ENCODE measurements at places on chromosomes 4 and X. TPM values are rescaled to one million over a fixed set of nuclear protein-coding genes. Genes with fewer than 3 reads are reported as not detected.

DNA sequence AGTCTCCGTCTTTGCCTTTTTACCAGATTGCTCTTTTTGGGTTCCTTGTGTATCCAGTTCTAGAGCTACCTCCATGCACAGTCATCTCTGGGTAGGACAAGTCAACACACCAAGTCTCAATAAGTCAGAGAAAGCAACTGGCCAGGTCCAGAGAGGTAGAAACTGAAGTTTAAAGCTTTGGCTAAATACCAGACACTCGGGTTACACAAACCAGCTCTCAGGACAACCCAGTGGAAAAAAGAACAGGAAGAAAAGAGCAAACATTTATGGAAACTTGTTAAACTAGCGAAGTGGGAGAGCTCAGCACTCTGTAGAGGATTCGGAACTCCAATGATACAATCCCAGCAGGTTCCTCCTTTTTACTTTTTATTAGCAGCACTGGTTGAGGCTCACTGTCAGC lies 291.0 kb upstream of the CPEB2 start:
- no peak for DNase-seq

GRCh38 chr4:14596904-14597303 lies 405.4 kb upstream of the CPEB2 start:
- no peak for DNase-seq

- DNase-seq, result no peak
Observed at GRCh38 chrX:131958724-131959123, 64.4 kb upstream of the STK26 start.

- DNase-seq, result no peak
Observed at GRCh38 chr4:22962295-22962694, 269.6 kb downstream of the GBA3 start.

DNA sequence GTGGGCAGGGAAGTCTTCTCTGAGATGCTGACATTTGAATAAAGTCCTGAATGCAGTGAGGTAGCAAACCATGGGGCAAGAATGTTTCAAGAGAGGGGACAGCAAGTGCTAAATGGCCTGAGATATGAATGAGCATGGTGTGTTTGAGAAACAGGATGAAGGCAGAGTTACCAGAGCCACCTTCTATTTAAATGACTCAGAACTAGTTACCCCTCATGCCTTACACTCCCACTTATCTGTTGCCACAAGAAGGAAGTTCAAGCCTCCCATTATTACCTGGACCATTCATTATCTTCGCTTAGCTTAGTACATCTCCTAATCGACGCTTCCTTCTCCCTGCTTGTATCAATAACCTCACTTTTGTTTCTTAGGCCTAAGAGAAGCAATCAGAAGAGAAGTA lies 67.7 kb upstream of the STARD8 start:
- no peak for DNase-seq

- peak; percentile 23 for DNase-seq
Observed at GRCh38 chr4:6195602-6196319, 4.6 kb downstream of the JAKMIP1 start.

- no peak for DNase-seq
Observed at GRCh38 chr4:13920111-13920875, 292.8 kb upstream of the BOD1L1 start.

DNA sequence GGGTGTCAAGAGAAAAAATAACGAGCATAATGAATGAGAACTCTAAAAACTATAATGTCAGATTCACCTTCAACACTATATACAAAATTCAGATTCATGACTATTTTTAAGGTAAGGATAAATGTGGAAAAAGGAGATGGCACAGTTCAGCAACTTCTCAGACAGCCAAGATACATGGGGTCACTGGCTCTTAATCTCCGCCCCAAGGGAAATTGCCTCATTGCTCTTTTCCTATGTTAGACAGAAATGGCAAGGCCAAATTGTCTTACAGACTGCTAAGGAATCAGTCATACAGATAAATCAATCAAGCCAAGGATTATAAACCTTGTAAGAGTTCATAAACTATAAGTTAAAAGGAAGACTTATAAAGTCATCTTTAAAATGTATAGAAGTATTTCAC lies 183.4 kb downstream of the OPHN1 start:
- DNase-seq, result no peak

- DNase-seq, result peak; percentile 24
Observed at GRCh38 chrX:46180258-46180687, 364.9 kb downstream of the ZNF674 start.

DNA sequence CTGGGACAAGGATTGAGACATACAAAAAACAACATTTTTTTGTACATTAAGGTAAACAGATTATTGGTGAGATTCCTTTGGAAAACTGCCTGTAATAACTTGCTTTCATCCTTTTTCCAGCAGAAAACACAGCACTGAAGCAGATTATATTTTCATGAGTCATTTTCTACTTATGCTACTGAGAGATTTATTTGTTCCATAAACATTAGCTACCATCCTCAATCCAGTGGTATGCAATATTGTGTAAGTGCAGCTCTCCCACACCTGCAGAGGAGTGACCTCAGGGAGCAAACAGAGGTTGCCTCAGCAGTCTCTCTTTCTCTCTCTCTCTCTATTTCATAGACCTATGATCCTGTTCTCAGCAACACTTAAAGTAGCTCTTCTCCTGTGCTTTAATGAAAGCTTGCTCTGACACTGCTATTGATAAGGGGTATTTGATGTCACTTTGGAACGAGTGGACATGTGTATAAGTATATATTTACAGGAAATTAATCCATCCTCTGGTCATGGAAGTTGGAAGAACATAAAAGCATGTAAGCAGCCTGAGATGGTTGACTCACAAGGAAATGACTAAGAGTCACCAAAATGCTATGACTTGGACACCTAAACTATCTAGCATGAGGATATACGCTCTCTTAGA lies 163.7 kb upstream of the SPANXC start:
- DNase-seq, result no peak

DNA sequence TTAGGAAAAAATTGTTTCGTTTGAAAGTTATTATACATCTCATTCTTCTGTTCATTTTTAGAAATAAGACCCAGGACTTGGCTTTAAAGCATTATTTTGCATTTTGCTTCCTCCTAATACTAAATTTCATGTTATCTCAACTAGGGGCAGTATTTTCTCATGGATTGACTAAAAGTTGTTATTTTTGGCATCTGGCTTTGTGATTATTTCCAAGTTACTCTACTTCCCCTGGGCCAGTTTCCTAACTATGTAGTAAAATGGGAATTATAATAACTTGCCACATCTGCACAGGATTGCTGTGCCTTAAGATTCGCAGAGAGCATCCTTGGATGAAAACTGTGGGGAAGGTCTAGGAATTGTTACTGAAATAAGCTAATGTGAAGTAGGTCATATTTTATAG lies 3.0 kb downstream of the RBPJ start:
- DNase-seq, result no peak

DNA sequence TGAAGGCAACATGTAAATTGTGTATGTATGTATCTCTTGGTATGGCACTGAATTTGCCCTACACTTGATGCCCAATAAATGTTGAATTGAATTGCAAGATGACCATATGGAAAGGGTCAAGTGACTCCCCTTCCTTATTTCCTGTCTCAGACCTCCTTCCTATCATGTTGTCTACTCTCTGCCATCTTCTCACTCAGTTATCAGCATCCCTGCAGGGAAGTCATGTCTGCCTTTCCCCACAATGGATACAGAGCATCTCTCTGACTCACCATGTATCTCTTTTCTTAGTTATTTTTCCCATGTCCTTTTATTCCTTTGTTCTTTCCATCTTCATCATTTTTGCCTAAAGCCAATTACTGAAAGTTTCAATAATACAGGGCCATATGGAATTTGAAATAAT lies 22.5 kb downstream of the BMX start:
- no peak for DNase-seq

- DNase-seq, result no peak
Observed at GRCh38 chr4:76589872-76590797, 155.1 kb downstream of the SHROOM3 start.

DNA sequence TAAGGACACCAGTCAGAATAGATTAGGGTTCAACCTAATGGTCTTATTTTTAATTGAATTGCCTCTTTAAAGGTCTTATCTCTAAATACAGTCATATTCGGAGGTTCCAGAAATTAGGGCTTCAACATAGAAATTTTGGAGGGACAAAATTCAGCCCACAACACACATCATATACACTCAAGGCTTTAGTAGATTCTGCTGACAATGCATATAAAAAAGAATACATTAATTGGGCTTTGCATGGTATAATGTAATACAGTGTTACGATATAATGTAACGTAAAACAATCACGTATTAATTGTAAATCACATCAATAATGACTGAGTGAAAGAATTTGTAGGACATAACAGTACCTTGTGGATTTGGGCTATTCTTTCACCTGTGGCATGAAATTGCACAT lies 787.8 kb downstream of the STIM2 start:
- DNase-seq, result no peak

GRCh38 chrX:30992381-30992904 lies 79.4 kb downstream of the FTHL17 start:
- DNase-seq, result no peak

- no peak for DNase-seq
Observed at GRCh38 chrX:6225288-6225910, 3.3 kb downstream of the NLGN4X start.

- no peak for DNase-seq
Observed at GRCh38 chr4:114423582-114423981, 175.0 kb upstream of the UGT8 start.

- DNase-seq, result no peak
Observed at GRCh38 chrX:107728371-107729099, 47.1 kb downstream of the TSC22D3 start.

DNA sequence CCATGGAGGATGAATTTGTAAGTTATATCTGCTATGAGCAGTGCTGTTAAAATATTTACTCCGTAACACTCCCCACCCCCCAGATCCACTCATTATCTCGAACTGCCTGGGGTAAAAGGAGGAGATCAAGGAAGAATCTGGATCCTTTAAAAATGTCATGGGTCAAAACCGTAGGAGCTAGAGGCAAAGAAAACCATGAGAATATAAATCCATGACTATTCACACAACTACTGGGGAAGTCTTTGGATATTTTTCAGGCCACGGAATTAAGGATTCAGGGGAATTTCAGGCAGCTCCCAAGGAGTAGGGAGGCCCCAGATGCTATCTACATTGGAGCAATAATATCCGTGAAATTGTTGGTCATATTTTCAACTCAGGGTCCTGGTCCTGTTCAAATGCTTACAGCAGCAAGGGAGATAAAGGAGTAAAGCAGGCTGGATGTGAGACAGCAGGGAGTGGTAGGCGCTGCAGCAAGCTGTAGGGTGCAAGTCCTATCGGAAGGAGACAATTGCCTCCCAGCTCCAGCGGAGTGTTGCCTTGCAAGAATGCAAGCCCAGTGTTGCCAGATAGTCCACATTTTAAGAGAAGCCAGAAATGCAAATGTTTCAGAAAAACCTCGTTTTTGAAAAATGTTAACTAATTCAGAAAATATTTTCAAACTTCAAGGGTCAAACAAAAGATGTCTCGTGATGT lies 116.2 kb upstream of the KIT start:
- DNase-seq, result no peak

DNA sequence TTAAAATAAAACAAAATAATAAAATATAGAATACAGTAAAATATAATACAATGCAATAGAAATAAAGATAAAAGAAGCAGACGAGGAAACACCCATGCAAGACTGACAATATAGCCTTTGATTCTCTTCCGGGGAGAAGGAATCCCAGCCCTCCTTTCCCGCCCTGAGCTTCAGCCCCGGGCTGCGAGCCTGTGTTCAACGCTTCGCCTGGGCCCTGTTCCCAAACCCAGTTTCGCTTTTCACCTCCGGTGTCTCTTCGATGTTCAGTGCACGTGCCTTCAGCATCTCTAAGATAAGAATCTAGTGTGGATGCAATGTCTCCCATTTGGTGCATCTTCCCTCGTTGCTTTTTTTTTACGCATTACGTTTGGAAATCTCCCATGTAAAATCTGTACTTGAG lies 38.4 kb upstream of the ARSD start:
- no peak for DNase-seq

GRCh38 chr4:5128569-5128968 lies 77.3 kb downstream of the STK32B start:
- no peak for DNase-seq

DNA sequence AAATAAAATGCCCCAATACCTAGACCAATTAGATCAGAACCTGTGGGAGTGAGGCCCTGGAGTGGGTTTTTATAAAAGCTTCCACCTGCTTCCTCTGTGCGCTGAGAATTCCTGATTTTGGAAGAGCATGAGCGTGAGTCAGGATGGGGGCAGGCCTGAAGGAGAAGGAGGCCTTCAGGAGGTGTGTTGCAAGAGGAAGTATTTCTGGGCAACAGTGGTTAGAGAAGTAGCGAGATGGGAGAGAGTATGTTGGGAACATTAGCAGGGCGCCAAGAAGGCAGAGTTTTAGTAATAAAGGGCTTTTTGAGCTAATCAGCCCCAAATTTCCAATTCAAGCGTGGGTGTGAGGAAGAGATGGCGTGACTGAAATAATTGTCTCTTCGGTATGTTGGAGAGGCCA lies 349.8 kb downstream of the UNC5C start:
- DNase-seq, result no peak

DNA sequence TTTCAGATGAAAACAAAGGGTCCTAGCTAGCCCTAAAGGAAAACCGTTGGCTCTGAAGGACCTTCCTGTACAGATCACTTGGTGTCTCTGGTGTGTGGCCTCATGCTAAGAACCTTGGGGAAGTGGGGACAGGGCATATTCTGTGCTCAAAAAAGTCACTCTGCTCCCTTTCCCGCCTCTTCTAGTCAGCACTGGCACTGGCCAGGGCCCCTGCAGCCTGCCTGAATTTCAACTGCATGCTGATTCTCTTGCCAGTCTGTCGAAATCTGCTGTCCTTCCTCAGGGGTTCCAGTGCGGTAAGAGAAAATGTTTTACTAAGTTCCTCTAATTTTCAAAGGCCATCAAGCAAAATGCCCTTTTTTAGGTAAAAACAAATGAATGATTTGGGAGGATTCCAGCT lies 3.4 kb downstream of the CYBB start:
- DNase-seq, result no peak

DNA sequence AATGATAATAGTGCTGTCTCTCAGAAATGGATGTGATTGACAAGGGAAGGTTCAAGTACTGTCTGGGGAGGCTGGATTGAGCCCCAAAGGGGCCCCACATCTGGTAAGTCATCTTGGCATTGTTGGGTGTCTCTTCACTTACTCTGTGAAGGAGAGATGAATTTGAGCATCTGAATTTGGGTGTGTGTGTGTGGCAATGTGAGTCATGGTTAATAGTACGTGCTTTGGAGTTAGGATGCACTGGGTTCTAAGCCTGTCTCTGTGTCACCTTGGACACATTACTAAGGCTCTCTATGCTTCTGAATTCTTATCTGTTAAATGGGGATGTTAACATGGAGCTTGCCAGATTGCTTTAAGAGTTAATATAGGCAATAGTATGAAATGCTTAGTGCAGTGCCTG lies 80.4 kb downstream of the FRAS1 start:
- no peak for DNase-seq

GRCh38 chrX:112731793-112732192 lies 52.1 kb upstream of the LHFPL1 start:
- DNase-seq, result no peak

Gene PGAM4
- 1.3 TPM for total RNA-seq

Gene VSIG1
- total RNA-seq, result 1.2 TPM

Gene FAT4
- not detected for total RNA-seq

Gene LRRC66
- total RNA-seq, result not detected

Gene C1QTNF7
- not detected for total RNA-seq

Gene SFRP2
- not detected for total RNA-seq

Gene EDA2R
- 1.8 TPM for total RNA-seq

Gene MAOB
- not detected for total RNA-seq

Gene ZDHHC15
- 0.16 TPM for total RNA-seq

Gene ZNF718
- total RNA-seq, result 7.5 TPM

Gene F8A2
- not detected for total RNA-seq

Gene FAM9C
- not detected for total RNA-seq

Gene ZNF674
- 2.0 TPM for total RNA-seq

Gene UGT8
- total RNA-seq, result 0.14 TPM

Gene PWWP3B
- not detected for total RNA-seq

Gene CXorf49
- total RNA-seq, result not detected
